ENCODE measurements at places on chromosomes 5 and 9.

- DNase-seq, result no peak
Measured at GRCh38 chr5:177325868-177326381, 14.2 kb upstream of the MXD3 start.

DNA sequence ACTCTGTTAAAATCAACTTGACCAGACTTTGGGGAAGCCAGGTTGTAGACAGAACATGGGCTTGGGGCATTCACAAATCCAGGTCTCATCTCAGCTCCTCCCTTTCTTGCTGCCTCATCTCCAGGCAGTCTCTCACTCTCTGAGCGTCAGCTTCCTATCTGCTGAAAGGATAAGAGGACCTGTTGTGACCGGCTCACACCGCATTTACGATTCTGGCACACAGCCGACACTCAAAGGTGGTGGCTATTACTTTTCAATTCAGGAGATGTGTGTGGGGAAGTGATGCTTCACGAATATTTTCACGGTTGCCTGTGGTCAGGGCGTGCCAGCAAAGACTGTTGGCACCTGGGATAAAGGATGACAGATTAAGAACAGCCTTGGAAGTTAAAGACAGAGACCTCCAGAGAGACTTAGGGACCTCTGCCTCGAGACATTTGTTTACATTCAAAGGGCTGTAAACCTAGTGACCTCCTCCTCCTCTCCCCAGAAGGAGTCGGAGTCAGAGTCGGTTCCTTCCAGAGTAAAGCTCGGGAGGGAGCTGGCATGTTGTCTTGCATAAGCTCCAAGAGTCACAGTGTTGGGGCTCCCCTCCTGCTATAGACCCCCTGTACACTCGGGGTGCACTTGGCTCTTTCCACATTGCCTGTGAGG is 83.2 kb downstream of the AK8 start:
- no peak for DNase-seq

DNA sequence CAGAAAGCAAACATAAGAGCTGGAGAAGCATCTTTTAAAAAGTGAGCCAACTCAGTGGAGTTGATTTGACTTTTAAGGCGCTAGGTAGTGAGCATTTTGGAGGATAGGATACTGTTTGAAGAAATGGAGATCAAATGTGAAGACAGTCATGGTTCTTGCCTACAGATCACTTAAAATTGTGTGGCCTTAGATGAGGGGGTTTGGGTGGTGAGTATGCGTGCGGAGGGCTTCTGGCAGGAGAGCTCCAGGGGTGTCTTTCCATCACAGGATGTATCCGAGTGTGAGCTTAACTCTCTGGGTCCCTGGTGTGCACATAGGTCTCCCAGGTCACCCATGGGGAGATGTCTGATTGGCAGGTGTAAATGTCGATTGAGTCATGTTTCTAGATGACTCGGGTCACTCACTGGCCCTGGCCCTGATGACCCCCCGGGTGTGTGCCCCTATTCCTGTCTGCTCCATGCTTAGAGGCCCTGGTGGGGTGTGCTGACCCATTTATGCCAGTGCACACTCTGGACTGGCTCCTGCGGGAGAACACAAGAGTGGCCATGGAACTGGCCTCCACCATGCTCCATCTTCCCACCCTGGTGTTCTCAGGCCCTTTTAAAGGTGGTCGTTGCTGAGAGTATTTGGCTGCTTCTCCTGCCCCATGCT is 274.4 kb downstream of the FSTL4 start:
- no peak for DNase-seq

DNA sequence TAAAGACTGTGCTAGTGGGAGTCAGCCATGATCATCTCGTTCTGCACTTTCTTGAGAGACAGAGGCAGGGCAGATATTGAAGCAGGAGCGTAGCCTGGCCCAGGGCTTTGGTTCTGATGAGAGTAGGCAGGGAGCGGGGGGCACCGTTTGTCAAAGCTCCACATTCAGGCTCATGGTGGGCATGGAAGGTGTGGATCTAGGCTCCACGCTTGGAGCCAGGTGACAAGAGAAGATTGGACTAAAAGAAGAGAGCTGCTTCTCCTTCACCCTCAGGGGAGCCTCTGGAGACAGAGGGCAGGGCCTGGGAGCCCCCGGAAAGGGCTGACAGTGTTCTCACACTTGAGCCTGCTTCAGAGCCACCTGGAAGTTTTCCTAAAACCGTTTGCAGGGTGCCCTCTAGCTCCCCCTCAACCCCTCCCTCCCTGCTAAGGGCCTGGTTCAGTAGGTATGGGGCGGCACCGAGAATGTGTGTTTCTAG is 24.7 kb upstream of the FCN2 start:
- DNase-seq, result no peak
